ENCODE measurements at places on chromosomes 1 and 21.

DNA sequence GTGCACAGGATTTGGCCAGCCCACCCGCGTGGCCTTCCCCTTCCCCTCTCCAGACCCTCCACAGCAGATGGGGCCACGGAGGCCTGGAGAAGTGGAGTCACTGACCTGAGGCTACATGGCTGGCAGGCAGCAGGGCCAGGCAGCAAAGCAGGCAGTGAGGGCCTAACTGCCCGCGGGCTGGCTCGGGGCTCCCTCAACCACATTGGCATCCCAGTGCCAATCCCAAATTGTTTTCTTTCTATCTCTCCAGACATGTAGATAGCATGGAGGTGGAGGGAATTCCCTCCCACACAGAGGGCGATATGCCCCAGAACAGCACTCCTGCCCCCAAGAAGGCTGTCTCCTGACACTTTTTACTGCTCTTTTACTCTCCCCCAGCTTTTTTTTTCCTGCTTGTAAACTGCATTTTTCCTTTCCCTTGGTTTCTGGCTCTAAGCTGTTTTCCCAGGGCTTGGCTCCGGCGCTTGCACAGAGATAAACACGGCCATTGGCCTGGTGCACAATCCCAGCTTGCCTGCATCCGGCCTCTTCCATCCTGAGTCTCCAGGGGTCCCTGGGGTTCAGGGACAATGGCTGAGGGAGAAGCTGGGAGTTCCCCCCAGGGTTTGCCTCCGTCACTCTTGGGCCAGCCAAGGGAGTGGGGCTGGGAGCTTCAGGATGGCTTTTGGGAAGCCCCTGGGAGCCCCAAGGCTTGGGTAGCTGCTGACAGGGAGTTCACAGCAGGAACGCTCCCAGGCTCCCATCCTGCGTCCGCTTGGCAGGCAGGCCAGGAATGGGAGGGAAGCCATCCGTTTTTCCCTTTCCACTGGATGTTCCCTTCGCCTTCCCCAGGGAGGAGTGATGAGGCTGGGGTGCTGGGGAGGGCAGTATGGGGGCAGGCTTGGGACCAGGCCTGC, 7.0 kb downstream of the EPHX1 start:
- DNase-seq = no peak

- no peak for DNase-seq
These were observed 13.7 kb upstream of the CLCA1 start for GRCh38 chr1:86455073-86455472.

DNA sequence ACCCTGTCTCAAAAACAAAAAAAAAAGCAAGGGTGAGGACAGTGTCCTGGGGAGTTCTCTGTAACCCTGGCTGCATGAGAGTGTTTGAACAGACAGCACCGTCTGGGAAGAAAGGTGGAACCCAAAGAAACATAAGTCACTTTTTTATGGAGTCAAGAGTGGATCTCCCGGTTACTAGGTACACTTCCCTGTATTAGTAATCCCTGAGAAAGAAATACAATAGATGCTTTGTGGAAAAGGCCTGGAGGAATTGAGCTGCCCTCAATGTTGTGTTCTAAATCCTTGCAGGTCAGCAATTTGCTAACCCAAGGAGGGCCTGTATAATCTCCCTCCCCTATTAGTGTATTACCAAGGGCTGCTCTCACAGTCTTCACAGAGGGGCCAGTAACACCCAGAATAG, 16.6 kb downstream of the DEGS1 start:
- no peak for DNase-seq

- DNase-seq = no peak
These were observed 126.9 kb upstream of the ATP1A1 start for GRCh38 chr1:116246174-116246573.

GRCh38 chr1:67431869-67432578, 1.8 kb upstream of the SERBP1 start:
- DNase-seq = no peak

GRCh38 chr1:59601041-59601441, 213.7 kb upstream of the HOOK1 start:
- no peak for DNase-seq

DNA sequence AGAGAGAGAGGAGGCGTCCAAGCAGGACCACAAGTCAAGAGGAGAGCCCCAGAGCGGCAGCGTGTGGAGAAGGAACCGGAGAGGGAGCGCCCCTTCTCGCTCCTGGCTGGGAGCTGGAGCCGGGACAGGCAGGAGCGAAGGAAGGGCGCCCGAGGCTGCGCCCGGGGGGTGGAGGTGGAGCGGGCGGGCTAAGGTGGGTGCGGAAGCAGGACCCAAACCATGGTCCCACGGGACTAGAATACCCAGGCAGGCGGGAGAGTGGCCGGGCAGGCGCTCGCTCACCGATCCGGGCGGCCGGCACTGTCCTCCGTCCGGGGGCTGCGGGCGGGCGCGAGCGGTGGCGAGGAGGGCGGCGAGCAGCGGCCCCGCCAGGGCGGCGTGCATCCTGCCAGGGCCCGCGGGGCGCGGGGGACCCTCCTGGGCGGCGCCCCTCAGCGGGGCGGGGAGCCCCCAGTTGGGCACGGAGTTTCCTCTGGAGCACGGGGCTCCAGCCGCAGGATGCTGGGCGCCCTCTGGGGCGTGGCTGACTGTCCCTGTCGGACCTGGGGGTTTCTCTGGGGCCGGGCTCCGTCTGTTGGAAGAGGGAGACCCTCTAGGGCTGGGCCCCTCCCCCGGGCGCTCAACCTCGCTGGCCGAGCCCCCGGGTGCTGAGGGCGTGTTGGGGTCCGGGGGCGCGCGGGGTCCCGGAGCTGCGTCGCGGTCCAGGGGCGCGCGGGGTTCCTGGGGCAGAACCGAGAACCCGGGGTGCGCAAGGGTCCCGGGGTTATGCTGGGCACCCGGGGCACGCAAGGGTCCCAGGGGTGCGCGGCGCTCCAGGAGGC, 569 bp downstream of the TRABD2B start:
- no peak for DNase-seq

DNA sequence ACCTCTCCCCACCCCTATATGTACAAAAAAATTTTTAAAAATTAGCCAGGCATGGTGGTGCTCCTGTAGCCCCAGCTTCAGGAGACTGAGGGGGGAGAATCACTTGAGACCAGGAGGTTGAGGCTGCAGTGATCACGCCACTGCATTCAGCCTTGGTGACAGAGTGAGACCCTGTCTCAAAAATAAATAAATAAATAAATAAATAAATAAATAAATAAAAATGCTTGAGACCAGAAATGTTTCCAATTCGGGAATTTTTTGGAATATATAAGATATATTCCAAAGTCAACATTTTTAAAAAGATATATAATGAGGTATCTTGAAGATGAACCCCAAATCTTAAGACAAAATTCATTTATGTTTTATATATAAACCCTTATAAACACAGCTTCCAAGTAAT, 42.4 kb upstream of the RAB4A start:
- no peak for DNase-seq

- DNase-seq = no peak
These were observed 2.5 kb downstream of the PBX1 start for GRCh38 chr1:164561472-164561871.

GRCh38 chr1:172148213-172148612, 272.3 kb upstream of the C1orf105 start:
- DNase-seq = no peak

DNA sequence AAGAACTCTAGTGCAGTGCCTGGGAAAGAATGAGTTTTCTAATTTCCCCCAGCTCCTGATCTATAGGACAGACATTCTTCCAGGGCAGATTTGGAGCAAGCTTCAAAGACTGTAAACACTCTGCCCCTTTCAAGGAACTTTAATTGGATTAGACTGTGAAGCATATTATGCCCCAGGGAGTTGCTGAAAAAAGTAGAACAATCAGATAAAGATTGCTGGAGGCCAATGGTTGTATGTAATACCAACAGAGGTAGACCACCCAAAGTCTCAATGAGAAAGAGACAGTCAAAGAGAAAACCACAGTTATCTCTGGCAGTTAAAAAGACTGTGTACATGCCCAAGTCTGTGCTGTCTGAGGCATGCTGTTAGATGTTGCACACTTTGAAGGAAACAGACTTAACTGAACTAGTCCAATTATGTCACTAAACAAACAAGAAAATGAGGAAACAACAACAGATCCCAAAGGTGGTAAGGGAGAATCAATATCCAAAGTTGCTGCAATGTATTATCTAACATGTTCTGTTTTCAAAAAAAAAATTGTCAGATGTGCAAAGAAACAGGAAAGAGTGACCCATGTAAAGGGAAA, 24.4 kb downstream of the C4BPA start:
- no peak for DNase-seq

DNA sequence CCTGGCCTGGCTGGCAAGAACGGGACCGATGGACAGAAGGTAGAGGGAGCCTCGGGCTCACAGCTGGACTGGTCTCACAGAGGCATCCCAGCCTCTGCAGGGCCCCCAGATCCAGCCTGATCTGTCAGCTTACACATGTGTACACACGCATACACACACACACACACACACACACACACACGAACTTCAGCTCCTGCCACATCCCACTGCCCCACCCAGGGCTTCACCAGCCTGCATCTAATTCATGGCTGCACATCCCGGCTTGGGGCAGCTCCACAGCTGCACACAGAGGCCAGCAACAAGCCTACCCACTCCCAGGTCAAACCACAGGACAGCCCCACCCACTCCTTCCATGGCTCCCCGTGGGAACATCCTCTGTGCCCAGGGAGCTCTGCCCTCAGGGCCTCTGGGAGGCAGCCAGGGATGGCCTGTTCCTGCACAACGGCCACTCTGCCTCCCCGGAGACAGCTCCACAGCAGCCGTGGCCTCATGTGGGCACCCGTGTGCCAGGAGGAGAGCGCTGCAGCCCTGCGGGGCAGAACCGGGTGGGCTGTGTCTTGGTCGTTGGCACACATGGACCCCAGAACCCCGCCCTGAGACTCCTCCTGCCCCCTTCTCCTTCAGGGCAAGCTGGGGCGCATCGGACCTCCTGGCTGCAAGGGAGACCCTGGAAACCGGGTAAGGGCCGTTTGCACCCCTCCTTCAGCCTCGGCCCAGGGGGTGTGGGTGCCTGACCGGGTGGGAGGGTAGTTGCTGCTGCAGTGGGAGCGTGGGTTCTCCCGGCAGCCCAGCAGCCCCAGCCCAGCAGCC, 19.1 kb downstream of the COL6A2 start:
- DNase-seq = no peak

GRCh38 chr1:212315907-212316306, 30.7 kb downstream of the PPP2R5A start:
- DNase-seq = no peak

GRCh38 chr21:26194811-26195251, 24.3 kb upstream of the APP start:
- DNase-seq = no peak

DNA sequence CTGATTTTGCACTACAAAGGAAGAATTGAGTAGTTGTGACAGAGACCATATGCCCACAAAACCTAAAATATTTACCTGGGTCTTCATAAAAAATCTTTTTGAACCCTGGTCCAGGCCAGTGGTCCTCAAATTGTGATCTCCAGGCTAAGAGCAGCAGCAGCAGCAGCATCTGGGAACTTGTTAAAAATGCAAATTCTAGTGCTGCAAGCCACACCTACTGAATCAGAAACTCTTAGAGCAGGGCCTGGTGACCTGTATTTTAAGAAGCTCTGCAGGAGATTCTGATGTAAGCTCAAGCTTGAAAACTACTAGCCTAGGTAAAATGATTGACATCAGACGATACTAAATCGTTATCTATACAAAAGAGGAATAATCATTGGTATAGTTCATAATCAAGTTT, 112.2 kb downstream of the LRRC7 start:
- no peak for DNase-seq

GRCh38 chr21:27426196-27426595, 459.3 kb upstream of the ADAMTS5 start:
- no peak for DNase-seq

DNA sequence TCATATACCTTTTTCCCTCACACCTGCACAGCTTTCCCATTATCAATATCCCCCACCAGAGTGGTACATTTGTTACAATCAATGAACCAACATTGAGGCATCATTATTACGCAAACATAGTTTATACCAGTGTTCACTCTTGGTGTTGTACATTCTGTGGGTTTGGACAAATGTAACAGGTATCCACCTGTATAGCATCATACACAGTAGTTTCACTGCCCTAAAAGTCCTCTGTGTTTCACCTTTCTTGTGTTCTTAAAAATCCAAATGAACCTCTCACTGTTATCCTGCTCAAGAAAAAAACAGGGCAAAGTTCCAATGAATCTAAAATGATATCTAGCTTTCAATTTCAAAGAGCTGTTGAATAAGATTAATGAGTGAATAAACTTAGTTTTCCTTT, 45.9 kb upstream of the NR5A2 start:
- DNase-seq = no peak

DNA sequence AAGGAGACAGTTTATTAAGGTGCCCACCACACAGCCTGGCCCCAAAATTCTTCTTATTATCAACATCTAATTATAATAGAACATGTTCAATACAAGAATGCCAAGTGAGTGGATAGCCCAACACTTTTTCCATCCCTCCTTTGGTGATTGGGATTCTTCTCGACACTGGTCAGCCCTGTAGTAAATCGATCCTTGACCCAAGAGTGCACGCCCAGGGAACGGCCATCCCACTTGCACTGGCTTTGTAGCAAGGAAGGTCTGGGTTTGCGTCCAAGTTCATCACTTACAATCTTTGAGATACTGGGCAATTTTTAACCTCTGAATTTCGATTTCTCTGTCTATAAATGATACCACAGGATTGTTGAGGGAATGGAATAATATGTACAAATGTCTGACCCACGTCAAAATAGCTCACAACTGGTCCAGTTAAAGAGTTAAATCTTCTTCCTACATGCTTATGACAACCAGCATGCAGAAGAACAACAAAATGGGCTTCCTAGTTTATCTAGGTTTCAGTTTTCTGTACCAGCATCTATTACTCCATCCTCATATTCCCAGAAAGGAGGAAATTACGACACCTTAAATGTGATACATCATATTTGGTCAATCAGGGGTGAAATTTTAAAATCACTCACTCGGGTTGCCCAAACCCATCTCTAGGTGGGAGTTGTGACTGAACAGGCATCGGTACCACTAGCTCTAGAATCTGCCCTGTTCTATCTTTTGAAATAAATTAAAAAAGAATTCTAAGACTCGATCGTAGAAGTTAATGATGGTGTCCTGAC, 161.8 kb downstream of the CLIC6 start:
- DNase-seq = no peak

- peak; percentile 29 for DNase-seq
These were observed 803 bp downstream of the COP1 start for GRCh38 chr1:176206006-176206960.

- no peak for DNase-seq
These were observed 45.7 kb upstream of the TSPAN2 start for GRCh38 chr1:115134850-115135480.

- DNase-seq = no peak
These were observed 4.5 kb downstream of the CNR2 start for GRCh38 chr1:23908453-23909341.

Data from stimulated activated CD8-positive, alpha-beta memory T cell treated with anti-CD3 and anti-CD28 coated beads, Interleukin-7, amount 100 ng/mL, for 4 hours (primary cell).